LHCN-M2 (cell line): ENCODE measurements at places on chromosomes 12 and 14. TPM values are rescaled to one million over a fixed set of nuclear protein-coding genes. Genes with fewer than 3 reads are reported as not detected.

LPAR5 gene
- not detected in 2 replicates for total RNA-seq

ACVR1B gene
- 8.5 and 11.0 TPM in 2 replicates for total RNA-seq

- no peak for DNase-seq
These were observed 67.3 kb downstream of the PRIMA1 start for GRCh38 chr14:93720981-93721483.

GRCh38 chr14:83004456-83005006, 1470.9 kb upstream of the SEL1L start:
- no peak for DNase-seq
